ENCODE measurements at places on chromosomes 7 and 10. TPM values are rescaled to one million over a fixed set of nuclear protein-coding genes. Genes with fewer than 3 reads are reported as not detected.

The PIK3CG gene
- total RNA-seq, result 0.64 TPM

The OR9A4 gene
- total RNA-seq, result not detected

The CYP3A7 gene
- not detected for total RNA-seq

The PDK4 gene
- under 0.01 TPM for total RNA-seq

The EEF1AKMT2 gene
- 20.0 TPM for total RNA-seq

The RAB11FIP2 gene
- 25.1 TPM for total RNA-seq

The CPA4 gene
- total RNA-seq, result 90.2 TPM

The CYP2C19 gene
- not detected for total RNA-seq

The LRRD1 gene
- total RNA-seq, result not detected

The NMT2 gene
- 84.2 TPM for total RNA-seq

The LRRN3 gene
- 0.86 TPM for total RNA-seq

The ERVW-1 gene
- total RNA-seq, result not detected

The NPY4R2 gene
- total RNA-seq, result not detected

The CCDC3 gene
- 0.43 TPM for total RNA-seq

The PPP1R17 gene
- not detected for total RNA-seq

The TFEC gene
- not detected for total RNA-seq

The FXYD4 gene
- not detected for total RNA-seq

The GLRX3 gene
- 67.6 TPM for total RNA-seq

The WEE2 gene
- total RNA-seq, result 0.32 TPM

The FAM25G gene
- not detected for total RNA-seq

The TDRD1 gene
- 0.64 TPM for total RNA-seq

The GPR37 gene
- total RNA-seq, result 5.6 TPM

The CWF19L1 gene
- 36.3 TPM for total RNA-seq

The NACAD gene
- total RNA-seq, result 2.6 TPM

The RNLS gene
- total RNA-seq, result 14.2 TPM

The DIP2C gene
- 18.7 TPM for total RNA-seq

The COMTD1 gene
- 3.9 TPM for total RNA-seq

The OR9A2 gene
- total RNA-seq, result not detected

The GTPBP10 gene
- total RNA-seq, result 16.0 TPM

The FZD8 gene
- total RNA-seq, result 11.2 TPM

The MSS51 gene
- total RNA-seq, result 1.3 TPM

The TUBGCP2 gene
- 56.7 TPM for total RNA-seq

The CNPY1 gene
- total RNA-seq, result not detected

The YAE1 gene
- 56.6 TPM for total RNA-seq

The TNS3 gene
- total RNA-seq, result 202 TPM

The ARMC3 gene
- total RNA-seq, result not detected

The AKR1E2 gene
- total RNA-seq, result 7.7 TPM

The CALCR gene
- under 0.01 TPM for total RNA-seq

The TMEM176A gene
- total RNA-seq, result not detected

The AOAH gene
- total RNA-seq, result not detected

The TMEM178B gene
- total RNA-seq, result 0.43 TPM

The HYAL4 gene
- 0.64 TPM for total RNA-seq

The PLAC9 gene
- 0.64 TPM for total RNA-seq

The MBL2 gene
- not detected for total RNA-seq

The HNRNPF gene
- 152 TPM for total RNA-seq

The DCLRE1A gene
- total RNA-seq, result 4.2 TPM

The TEX47 gene
- total RNA-seq, result not detected

The MCM10 gene
- total RNA-seq, result 8.1 TPM

The KCNH2 gene
- total RNA-seq, result 0.64 TPM

The PDZD7 gene
- total RNA-seq, result 1.9 TPM

The MRPL32 gene
- 46.6 TPM for total RNA-seq

The NUDT13 gene
- 3.2 TPM for total RNA-seq

The SLC26A4 gene
- total RNA-seq, result under 0.01 TPM

The FAM185A gene
- total RNA-seq, result 8.4 TPM
